ENCODE measurements at places on chromosomes 12 and 14.

- DNase-seq, result no peak
These were observed 378.9 kb downstream of the SNAPC1 start for GRCh38 chr14:62141139-62141538.

DNA sequence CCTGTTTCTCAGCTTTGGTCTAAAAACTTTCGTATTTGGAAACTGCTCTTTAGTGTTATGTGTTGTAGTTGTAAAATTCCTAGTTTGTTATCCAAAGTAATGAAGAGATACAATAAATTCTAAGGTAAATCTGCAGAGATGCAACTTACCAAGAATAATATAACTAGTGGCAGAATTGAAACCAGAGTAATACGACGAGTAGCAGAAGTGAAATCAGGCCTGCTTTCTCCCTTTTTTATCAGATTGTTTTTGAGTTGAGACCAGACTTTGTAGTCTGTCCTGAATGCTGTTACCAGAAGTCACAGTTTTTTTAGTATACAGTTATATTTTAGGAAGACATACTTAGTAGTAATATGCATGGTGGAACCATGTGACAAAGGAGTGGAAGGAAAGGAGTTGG is 12.5 kb downstream of the PAPOLA start:
- DNase-seq, result no peak

GRCh38 chr12:119088685-119089379 is 89.9 kb upstream of the HSPB8 start:
- no peak for DNase-seq

- DNase-seq, result peak; percentile 9
These were observed 65.9 kb upstream of the WSCD2 start for GRCh38 chr12:108063192-108063591.

- no peak for DNase-seq
These were observed 19.7 kb downstream of the SLC41A2 start for GRCh38 chr12:104938371-104938770.

DNA sequence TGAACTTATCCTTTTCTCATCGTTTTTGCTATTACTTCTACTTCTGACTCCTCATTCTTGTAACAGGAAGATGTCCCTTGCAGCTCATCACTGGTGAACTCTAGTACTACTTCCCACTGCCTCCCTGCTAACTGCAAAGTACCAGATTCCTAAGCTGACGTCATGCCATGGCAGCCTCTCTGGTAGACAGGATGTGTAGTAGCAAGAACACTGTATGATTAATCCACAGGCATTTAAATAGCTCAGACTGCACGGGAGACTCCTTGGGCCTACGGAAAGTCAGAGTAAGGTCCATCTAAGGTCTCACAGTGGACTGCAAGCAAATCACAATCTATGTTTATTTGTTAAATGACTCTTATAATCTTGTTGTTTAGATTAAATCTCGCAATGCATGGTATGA is 43.5 kb downstream of the DNAI7 start:
- peak; percentile 67 for DNase-seq

- DNase-seq, result no peak
These were observed 50.6 kb downstream of the DRAM1 start for GRCh38 chr12:101927999-101928398.

DNA sequence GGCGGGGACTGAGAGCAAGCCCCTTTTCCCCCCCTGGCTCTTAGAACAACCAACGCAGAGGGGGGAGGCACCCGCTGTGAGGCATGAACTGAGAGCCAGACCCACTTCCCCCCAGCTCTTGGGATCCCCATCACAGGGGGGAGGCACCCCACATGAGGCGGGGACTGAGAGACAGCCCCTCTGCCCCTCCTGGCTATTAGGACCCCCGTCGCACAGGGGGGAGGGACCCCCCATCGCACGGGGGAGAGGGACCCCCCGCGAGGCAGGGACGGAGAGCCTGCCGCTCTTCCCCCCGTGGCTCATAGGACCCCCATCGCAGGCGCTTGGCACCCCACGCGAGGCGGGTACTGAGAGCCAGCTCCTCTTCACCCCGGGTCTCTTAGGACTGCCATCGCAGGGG is 195.8 kb upstream of the PZP start:
- DNase-seq, result no peak

GRCh38 chr12:109131154-109132050 is 15.0 kb downstream of the ACACB start:
- no peak for DNase-seq

DNA sequence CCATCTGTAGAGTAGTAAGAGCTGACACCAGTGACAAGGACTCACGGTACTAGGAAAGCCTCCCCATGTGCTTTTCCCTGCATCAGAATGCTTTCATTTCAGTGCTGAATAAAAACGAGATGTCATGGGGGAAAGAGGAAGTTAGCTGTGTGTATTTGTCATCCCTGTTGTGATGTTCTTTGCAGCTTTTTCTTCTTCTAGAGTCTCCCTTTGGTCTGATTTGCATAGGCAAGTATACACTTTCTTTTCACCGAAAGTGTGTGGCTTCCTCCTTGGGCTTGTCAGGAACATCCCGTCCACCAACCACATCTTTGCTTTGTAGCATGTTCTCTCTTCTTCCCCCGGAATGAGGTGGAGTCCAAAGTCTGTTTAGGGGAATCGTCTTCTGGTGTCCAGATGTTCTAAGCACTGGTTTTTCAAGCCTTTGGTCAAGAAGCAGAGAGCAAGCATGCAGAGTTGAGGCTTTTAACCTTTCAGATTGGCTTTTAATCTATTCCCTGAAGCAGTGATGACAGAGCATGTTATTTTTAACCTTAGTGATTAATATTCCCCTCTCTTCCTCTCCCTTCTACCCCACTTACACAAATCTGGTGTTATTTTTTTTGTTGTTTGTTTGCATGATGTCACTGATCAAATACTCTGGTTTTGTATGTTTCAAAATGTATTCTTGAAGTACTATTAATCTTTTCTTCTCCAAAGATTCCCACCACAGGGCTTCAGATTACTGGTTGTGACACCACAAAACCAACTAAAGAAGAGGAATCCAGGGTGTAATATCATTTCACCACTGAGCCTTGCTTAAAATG is 163.4 kb downstream of the SAMD4A start:
- no peak for DNase-seq

GRCh38 chr12:26269562-26270284 is 74.3 kb downstream of the SSPN start:
- no peak for DNase-seq

DNA sequence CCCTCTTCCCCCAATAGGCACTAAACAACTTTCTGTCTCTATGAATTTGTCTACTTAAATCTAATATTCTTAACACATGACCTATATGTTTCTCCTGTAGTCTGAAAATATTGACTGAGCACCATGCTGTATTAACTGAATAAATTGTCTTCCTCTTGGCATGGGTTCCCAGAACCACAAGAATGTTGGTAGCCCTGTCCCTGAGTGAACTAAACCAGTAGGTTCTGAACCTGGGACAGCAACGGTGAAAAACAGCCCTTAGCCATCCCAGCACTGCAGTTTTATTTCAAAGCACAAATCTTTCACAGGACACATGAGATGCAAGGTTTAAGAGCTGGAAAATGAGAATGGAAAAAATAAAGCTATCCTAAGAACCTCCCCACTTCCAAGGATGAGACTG is 20.4 kb upstream of the HSP90B1 start:
- DNase-seq, result no peak

DNA sequence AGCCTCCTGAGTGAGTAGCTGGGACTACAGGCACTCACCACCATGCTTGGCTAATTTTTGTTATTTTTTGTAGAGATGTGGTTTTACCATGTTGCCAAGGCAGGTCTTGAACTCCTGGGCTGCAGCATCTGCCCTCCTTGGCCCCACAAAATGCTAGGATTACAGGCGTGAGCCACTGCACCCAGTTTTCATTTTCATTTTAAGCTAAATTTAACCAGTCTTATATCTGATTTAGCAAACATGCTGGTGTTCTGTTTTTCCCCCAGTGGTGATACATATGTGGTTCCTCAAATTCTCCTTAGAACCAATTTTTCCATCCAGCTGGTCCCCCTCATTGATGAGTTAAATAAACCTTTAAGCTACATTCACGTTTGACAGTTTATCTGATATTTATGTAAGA is 43.8 kb upstream of the BICD1 start:
- no peak for DNase-seq

DNA sequence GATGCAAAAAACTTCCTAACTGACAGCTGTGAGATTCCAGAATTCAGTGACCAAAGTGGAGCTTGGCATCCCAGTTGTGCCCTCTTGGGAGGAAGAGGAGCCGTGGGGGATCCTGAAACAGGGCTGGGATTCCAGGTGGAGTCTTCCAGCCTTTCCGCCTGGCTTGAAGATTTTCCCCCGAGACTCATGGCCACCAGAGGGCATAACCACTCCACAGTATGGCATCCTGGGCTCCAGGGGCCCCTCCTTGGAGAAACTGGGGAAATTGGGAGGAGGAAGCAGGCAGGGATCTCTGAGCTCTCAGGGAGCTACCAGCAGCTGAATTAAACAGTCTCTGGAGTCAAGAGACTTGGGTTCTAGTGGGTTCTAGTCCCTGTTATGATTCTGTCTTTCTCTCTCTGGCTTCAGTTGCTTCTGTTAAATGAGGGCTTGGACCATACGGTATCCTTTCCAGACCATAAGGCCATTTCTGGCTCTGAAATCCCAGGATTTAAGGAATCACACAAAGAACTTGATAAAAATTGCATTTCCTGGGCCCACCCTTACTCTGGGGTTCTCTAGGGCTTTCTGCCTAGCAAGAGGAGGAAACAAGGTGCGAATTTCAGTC is 2.6 kb upstream of the TAMALIN start:
- peak; percentile 56 for DNase-seq

GRCh38 chr12:64716371-64716770 is 42.8 kb downstream of the GNS start:
- no peak for DNase-seq

GRCh38 chr12:94812345-94812744 is 162.0 kb upstream of the TMCC3 start:
- no peak for DNase-seq

DNA sequence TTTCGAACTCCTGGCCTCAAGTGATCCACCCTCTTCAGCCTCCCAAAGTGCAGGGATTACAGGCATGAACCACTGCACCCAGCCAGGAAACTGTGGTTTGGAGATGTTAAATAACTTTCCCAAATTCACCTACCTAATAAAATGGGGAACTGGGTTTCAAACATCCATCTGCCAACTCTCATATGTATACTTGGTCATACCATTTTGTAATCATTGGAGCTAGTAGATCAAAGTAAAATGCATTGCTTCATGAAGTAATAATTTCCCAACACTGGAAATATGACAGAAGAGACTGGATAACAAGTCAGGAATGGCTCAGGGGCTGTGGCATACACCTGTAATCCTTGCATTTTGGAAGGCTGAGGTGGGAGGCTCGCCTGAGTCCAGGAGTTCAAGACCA is 5.3 kb upstream of the HECTD1 start:
- no peak for DNase-seq

- no peak for DNase-seq
These were observed 141.4 kb downstream of the SRGAP1 start for GRCh38 chr12:63985945-63986344.

GRCh38 chr14:75570797-75571196 is 7.6 kb upstream of the FLVCR2 start:
- no peak for DNase-seq

- DNase-seq, result no peak
These were observed 224.2 kb upstream of the FKBP4 start for GRCh38 chr12:2570562-2570961.

GRCh38 chr14:76762411-76763095 is 1.3 kb downstream of the VASH1 start:
- no peak for DNase-seq

- DNase-seq, result peak; percentile 72
These were observed 53.7 kb downstream of the TMTC2 start for GRCh38 chr12:82740129-82741000.

DNA sequence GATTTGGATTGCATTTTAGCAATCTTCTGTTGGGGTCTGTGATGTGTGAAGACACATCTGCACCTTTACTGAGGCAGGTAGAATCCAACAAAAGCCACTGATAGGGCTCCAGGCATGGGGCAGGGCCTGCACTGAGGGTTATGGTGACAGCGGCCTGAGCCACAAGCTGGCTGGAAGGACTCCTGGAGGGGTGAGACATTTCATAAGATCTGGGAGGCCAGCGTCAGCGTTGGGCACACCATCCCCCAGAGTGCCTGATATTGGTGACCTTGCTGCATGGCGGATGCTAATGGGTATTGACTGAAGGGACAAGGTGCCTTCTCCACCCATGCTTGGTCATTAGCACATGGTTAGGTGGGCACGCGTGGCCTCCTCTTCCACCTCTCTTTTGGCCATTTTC is 187.6 kb downstream of the CACNA1C start:
- no peak for DNase-seq

DNA sequence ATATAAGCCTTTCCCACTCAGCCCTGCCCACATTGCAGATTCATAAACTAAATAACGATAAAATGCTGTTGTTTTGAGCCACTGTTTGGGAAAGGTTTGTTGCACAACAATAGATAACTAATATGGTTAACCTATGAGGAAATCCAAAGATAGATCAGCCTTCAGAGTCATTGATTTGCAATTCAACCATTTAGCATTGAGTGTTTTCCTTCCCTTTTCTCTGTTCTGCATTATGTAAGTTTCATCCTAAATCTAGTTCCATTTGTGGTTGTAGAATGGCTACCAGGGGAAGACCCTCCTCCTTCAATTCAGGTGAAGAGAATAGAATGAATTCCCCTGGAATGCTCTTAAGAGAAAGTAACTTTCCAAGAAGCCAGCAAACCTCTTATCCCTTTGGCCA is 19.6 kb downstream of the TC2N start:
- DNase-seq, result no peak

- peak; percentile 48 for DNase-seq
These were observed 22.8 kb upstream of the GARIN2 start for GRCh38 chr14:67166450-67166853.

GRCh38 chr12:57629897-57630471 is 3.0 kb downstream of the B4GALNT1 start:
- no peak for DNase-seq

- DNase-seq, result no peak
These were observed 1184.6 kb downstream of the FLRT2 start for GRCh38 chr14:86714575-86714974.

DNA sequence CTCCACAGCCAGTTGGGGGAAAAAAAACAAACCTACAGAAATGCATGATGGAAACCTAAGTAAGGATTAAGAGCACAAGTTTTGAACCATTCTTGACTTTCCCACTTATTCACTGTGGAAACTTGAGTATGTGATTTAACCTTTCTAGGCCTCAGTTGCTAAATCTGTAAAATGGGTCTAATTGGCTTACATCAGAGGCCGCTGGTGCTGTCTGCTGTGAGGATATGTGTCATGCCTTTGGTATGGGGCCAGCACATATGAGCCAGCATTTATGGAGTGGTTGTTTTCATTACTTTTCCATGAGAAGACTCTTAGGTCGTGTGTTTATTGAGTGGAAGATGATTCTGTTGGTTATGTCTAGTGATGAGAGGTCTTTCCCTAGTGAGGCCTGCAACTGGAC is 102.4 kb downstream of the ESR2 start:
- peak; percentile 64 for DNase-seq
